ENCODE measurements at places on chromosomes 12 and 14. TPM values are rescaled to one million over a fixed set of nuclear protein-coding genes. Genes with fewer than 3 reads are reported as not detected.

The SYT1 gene
- polyA plus RNA-seq: 4.2 TPM

The EIF2S1 gene
- 35.7 TPM for polyA plus RNA-seq

The FAM90A1 gene
- 0.20 TPM for polyA plus RNA-seq

The PPFIBP1 gene
- 61.3 TPM for polyA plus RNA-seq

The DACT1 gene
- 37.0 TPM for polyA plus RNA-seq

The TSPAN19 gene
- polyA plus RNA-seq: not detected

The GARIN6 gene
- polyA plus RNA-seq: not detected

The LRTM2 gene
- not detected for polyA plus RNA-seq

The PAH gene
- polyA plus RNA-seq: not detected

The RNASE11 gene
- not detected for polyA plus RNA-seq

The MYO1H gene
- polyA plus RNA-seq: 0.12 TPM

The C1R gene
- polyA plus RNA-seq: 796 TPM

The SERPINA3 gene
- 212 TPM for polyA plus RNA-seq

The VSX2 gene
- not detected for polyA plus RNA-seq

The GUCY2C gene
- polyA plus RNA-seq: not detected

The RAD52 gene
- polyA plus RNA-seq: 8.9 TPM

The LRIG3 gene
- polyA plus RNA-seq: 26.3 TPM

The CCDC175 gene
- polyA plus RNA-seq: not detected

The PHETA1 gene
- polyA plus RNA-seq: 1.8 TPM

The GPR84 gene
- 0.22 TPM for polyA plus RNA-seq

The BEST3 gene
- not detected for polyA plus RNA-seq

The LIN7A gene
- polyA plus RNA-seq: 2.6 TPM

The KITLG gene
- polyA plus RNA-seq: 8.9 TPM

The CYP46A1 gene
- 1.2 TPM for polyA plus RNA-seq

The SSTR1 gene
- 1.4 TPM for polyA plus RNA-seq

The PKP2 gene
- 26.2 TPM for polyA plus RNA-seq

The AMN gene
- not detected for polyA plus RNA-seq

The PPP4R4 gene
- 6.6 TPM for polyA plus RNA-seq

The PLEKHG7 gene
- polyA plus RNA-seq: not detected

The PLD4 gene
- 0.12 TPM for polyA plus RNA-seq

The SETD1B gene
- polyA plus RNA-seq: 15.5 TPM

The C12orf54 gene
- polyA plus RNA-seq: 0.67 TPM

The DHRS4 gene
- 38.8 TPM for polyA plus RNA-seq

The CLEC4E gene
- 0.40 TPM for polyA plus RNA-seq

The SMCO2 gene
- not detected for polyA plus RNA-seq

The CCDC196 gene
- not detected for polyA plus RNA-seq

The RPGRIP1 gene
- polyA plus RNA-seq: 0.15 TPM

The ENO2 gene
- polyA plus RNA-seq: 5.0 TPM

The SIX6 gene
- polyA plus RNA-seq: not detected

The TDRD9 gene
- polyA plus RNA-seq: 1.1 TPM

The GPRC5D gene
- polyA plus RNA-seq: 0.22 TPM

The OAS3 gene
- 26.2 TPM for polyA plus RNA-seq

The PNMA1 gene
- polyA plus RNA-seq: 43.7 TPM

The HEATR5A gene
- polyA plus RNA-seq: 6.2 TPM

The SLC10A1 gene
- not detected for polyA plus RNA-seq

The SNAPC1 gene
- 5.2 TPM for polyA plus RNA-seq

The NR4A1 gene
- polyA plus RNA-seq: 159 TPM

The NTS gene
- 11.7 TPM for polyA plus RNA-seq

The LRFN5 gene
- 0.71 TPM for polyA plus RNA-seq

The NELL2 gene
- polyA plus RNA-seq: 3.4 TPM

The TAS2R7 gene
- polyA plus RNA-seq: not detected

The NKX2-8 gene
- not detected for polyA plus RNA-seq

The PLEK2 gene
- 130 TPM for polyA plus RNA-seq

The CRIP1 gene
- 7.2 TPM for polyA plus RNA-seq

The IL31 gene
- not detected for polyA plus RNA-seq

The C12orf56 gene
- not detected for polyA plus RNA-seq

The CCDC177 gene
- 0.04 TPM for polyA plus RNA-seq

All from ovary (tissue), 10 donors.